Hematopoietic multipotent progenitor cell treated with erythropoietin and hydrocortisone succinate and interleukin-3 and kit ligand, for 4 days (in vitro differentiated cells): ENCODE measurements at places on chromosomes 3 and 15.
A peak's percentile ranks its signal among the peaks of the same experiment; 100 is the strongest.

DNA sequence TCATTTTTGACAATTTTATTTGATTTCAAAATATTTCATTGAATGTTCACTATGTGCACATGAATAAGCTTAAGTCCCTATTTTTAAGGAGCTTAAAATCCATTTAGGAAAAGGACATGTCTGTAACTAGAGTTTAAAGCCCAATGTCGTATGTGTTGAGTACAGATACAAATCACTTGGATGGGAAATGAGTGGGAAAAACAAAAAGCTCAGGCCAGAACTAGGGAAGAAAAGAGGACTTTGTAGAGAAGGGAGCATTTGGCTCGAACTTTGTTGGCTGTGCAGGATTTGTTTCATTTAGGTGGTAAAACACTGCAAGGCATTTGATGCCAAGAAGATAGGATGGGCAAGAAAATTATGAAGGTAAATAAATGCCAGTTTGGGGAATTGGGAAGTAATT is 653.1 kb upstream of the KCNMB2 start:
- DNase-seq, result no peak

- peak; percentile 75 for DNase-seq
Observed at GRCh38 chr15:70096215-70097062, 1.3 kb downstream of the TLE3 start.

GRCh38 chr3:18307529-18307928 is 117.6 kb downstream of the SATB1 start:
- DNase-seq, result no peak

GRCh38 chr3:44885618-44886017 is 11.2 kb downstream of the TGM4 start:
- no peak for DNase-seq

DNA sequence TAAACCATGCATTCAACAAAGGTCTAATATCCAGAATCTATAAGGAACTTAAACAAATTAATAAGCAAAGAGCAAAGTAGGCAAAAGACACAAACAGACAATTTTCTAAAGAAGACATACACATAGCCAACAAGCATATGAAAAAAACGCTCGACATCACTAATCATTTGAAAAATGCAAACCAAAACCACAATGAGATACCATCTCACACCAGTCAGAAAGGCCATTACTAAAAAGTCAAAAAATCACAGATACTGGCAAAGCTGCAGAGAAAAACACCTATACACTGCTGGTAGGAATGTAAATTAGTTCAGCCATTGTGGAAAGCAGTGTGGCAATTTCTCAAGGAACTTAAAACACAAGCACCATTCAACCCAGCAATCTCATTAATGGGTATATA is 53.8 kb downstream of the FSIP1 start:
- no peak for DNase-seq

- peak; percentile 61 for DNase-seq
Observed at GRCh38 chr3:109257269-109257668, 59.0 kb downstream of the DPPA2 start.

GRCh38 chr15:73530649-73531048 is 87.7 kb downstream of the REC114 start:
- no peak for DNase-seq

DNA sequence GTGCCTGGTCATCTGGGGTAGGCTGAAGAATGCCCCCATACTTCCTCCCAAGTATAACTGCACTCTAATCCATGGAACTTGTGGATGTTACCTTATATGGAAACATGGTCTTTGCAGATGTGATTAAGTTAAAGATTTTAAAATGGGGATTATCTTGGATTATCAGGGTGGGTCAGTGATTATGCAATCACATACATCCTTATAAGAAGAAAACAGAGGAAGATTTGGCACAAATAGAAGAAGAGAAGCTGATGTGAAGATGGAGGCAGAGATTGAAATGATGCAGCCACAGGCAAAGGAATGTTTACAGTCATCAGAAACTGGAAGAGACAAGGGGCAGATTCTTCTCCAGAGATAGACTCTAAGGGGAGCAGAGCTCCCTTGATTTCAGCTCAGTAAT is 1.8 kb upstream of the MRPS22 start:
- no peak for DNase-seq

DNA sequence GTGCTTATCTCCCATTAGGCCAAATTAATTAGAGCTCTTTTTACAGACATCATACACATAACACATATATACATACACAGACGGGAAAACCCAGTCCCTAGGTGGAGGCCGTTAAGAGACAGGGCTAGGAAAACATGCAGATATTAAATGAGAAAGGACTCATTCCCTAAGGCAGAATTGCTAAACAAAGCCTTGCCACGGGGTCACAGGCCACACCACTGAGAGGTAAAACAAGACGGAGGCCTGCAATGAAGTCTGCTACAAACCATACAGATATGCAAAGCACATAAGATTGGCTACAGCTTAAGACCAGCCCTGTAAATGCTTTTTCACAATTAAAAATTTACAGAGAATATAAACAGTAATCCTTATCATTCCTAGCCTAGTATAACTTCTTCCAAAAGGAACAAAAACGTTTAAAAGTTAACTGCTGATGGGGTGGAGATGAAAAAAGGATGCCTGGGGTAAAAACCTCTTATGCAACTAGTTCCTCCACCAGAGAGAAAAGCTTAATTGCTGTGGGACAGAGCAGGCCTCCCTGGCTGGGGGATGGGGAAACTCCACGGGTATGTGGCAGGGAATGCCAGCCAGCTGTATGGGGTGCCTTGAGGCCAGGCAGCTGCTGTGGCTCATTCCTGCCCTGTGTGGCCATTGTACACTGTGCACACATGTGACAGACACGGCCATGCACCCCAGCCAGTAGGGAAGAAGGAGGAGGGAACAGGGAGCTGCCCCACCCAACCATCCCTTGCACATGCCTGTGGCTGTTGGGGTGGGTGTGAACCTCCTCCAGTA is 481.4 kb upstream of the LMCD1 start:
- DNase-seq, result no peak

GRCh38 chr15:76064375-76064774 is 4.6 kb downstream of the TMEM266 start:
- DNase-seq, result no peak

GRCh38 chr15:26773917-26774316 is 1.1 kb upstream of the GABRB3 start:
- no peak for DNase-seq

DNA sequence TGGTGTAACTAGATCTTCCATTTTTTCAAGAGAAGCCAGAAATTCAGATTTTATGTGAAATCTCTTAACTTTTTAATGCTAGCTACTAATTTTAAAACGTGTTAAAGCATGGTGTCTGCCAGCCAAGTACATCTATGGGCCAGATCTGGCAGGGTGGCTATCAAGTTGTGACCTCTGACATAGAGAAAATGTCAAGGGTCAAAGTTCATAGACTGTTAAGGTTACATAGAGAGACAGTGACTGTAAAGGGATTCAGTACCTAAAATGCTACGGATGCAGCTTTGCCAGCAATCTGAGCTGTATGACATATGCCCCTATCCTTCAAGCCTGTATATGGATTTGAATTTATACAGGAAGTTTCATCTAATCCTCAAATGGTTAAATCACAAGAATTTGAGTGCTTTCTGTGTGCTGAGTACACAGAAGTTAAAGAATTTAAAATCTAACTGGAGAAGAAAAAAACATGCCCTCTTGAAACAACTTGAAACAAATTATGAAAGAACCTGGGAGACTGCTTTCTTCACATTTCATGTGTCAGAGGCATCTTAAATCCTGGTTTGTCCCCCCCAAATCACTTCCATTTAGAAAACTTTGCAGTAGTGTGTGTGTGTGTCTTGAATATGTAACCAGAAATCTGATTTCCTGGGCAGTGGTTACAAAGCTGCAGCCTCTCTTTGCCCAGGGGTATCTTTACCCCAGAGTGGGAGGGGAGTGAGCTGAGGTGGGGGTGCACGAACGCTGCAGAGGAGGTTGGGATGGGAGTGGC is 895 bp upstream of the ARHGAP31 start:
- DNase-seq, result no peak

DNA sequence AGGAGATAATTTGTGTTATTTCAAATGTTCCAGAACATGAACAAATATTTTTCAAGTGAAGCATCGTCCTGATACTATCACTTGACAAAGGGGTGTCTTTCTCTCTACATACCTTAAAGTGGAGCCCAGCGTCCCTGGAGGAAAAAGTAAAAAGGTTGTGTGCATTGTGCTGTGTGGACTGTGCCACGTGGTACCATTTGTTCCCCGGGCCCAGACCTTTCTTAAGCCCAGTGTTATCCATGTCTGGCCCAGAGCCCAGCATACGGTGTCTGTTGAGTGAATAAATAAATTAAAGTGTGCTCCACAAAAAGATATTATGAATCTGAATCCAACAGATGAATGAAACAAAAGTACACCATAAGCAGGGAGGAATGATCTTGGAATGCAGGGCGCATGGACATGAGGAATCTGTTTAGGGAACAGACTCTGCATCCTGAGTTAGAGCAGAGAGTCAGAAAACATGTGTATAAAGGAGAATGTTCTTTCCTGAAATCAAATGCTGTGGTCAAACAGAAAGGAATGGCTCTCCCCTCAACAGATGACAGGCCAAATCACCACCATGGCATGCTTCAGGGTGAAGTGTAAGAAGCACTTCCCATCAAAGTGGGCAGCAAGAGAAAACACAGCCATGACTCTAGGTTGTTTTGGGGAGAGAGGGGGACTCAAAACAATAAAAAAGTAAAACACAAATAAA is 8.1 kb upstream of the PRSS50 start:
- no peak for DNase-seq

DNA sequence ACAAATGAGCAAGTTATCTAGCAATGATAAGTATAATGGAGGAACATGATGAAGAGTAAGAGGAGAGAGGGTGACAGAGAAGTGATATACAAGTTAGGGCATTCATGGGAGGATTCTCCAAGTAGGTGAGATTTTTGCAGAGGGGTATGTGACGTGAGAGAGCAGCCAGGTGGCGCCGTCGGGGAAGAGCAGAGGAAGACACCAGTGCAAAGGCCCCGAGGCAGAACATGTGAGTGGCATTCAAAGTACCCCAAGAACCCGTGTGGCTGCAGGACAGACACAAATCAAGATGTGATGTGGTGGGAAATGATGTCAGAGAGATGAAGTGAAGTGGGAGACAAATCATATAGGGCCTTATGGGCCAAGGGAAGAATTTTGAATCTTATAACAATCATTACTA is 81.8 kb upstream of the GRM7 start:
- peak; percentile 6 for DNase-seq
